ENCODE measurements at places on chromosomes 3 and 15. TPM values are rescaled to one million over a fixed set of nuclear protein-coding genes. Genes with fewer than 3 reads are reported as not detected.
A peak's percentile ranks its signal among the peaks of the same experiment; 100 is the strongest.

Gene ISL2
- total RNA-seq: 1.3 TPM

- no peaks in the 10 kb centered on the region for H3K27me3 ChIP-seq
- DNase-seq: peak; percentile 60
- no peak overlapping the region for H3K4me3 ChIP-seq
- H3K4me1 ChIP-seq: no peaks in the 10 kb centered on the region
Observed at GRCh38 chr15:94056314-94056713, 175.0 kb upstream of the MCTP2 start.

- no peak overlapping the region for H3K4me3 ChIP-seq
- peaks cover 4% of the 10 kb centered on the region for H3K4me1 ChIP-seq
- H3K27ac ChIP-seq: no peak overlapping the region
- H3K36me3 ChIP-seq: no peaks in the 10 kb centered on the region
- no peak for DNase-seq
Observed at GRCh38 chr3:60746043-60746638, 505.1 kb downstream of the FHIT start.

GRCh38 chr3:121641127-121641526, 19.6 kb downstream of the HCLS1 start:
- H3K27ac ChIP-seq: no peak overlapping the region
- H3K36me3 ChIP-seq: no peaks in the 10 kb centered on the region
- DNase-seq: no peak
- H3K4me1 ChIP-seq: no peaks in the 10 kb centered on the region

GRCh38 chr3:132892956-132893355, 145.2 kb upstream of the TMEM108 start:
- no peak overlapping the region for H3K4me3 ChIP-seq
- no peak overlapping the region for H3K27ac ChIP-seq

Measured in IMR-90 (cell line).